ENCODE measurements at places on chromosomes 12 and 14.

DNA sequence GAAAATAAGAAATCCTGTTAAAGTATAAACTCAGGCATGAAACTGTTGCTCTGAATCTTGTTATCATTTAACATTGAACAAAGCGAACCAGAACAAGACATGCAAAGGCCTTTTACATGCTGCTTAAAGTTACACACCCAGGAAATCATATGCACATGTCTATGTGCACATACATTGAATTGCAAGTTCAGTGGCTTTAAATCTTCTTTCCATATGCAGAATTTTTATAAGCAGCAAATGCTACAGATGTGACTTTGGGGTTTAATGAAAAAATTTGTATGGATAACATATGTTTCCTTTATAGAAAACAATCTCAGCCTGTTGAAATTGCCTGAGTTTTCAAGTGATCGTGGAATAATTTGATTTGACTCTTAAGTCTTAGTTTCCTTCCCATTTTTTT lies 193.9 kb downstream of the AEBP2 start:
- no peak for DNase-seq

DNA sequence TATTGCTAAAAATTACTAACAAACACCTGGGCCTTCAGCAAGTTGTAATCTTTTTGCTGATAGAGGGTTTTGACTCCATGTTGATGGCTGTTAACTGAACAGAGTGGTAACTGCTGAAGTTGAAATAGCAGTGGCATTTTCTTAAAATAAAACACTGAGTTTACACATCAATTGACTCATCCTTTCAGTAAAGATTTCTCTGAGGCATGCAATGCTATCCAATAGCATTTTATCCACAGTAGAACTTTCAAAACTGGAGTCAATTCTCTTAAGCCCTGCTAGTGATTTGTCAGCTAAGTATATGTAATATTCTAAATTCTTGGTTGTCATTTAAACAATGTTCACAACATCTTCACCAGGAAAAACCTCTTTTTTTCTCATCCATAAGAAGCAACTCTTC lies 59.5 kb downstream of the CMAS start:
- DNase-seq: no peak

GRCh38 chr14:51780006-51780692 lies 80.3 kb upstream of the GNG2 start:
- DNase-seq: peak; percentile 30

GRCh38 chr12:132524405-132524804 lies 34.5 kb downstream of the FBRSL1 start:
- DNase-seq: no peak

GRCh38 chr14:76516884-76517283 lies 140.9 kb downstream of the ESRRB start:
- DNase-seq: no peak

DNA sequence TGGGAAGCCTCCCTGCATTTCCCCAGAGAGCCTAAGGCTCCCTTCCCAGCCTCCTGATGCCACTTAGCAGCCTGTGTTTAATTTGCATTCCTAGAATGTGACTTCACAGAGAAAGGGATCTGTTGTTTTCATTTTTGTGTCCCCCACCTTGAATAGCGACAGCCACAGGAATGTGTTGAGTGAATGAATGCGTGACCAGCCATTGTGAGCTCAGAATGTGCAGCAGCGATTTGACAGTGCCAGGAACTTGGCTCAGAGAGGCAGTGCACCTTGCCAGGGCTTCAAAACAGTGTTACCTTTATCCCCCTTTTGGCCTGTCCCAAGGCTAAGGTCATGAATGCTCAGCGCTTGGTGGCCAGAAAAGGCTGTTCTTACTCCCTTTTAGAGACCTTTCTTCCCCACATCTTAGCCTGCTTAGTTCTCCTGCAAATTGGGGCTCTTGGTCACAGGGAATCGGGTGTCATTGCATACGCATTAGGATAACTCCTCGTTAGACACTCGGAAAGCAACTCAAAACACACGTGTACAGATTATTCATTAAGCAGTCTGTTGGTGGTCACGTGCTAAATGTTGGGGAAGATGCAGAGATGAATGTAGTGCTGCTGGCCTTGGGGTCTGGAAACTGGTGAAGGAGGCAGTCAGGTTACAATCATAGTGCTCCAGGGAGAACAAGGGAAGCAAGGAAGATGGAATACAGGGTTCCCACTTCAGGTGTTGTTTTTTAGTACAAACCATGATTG lies 9.8 kb downstream of the NTF3 start:
- DNase-seq: no peak

GRCh38 chr12:109654357-109654756 lies 59.3 kb upstream of the FAM222A start:
- no peak for DNase-seq

DNA sequence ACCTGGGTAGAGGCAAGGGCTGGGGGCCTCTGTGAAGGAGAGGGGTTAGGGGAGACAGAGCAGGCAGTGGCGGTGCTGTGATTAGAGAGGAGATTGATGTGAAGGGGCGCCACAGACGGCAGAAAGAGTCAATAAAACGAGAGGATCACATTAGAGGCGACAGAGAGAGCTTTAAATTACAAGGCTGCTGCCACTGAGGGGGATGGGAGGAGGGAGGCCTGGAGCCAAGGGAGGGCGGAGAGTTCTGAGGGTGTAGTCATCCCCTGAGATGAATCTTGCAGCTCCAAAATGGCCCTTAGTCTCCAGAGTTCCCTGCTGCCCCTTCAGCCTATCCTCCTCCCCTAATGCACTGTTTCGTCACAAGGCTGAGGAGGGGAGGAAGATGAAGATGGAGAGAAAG lies 12.8 kb downstream of the ZFHX2 start:
- no peak for DNase-seq

GRCh38 chr12:4211372-4211771 lies 62.2 kb upstream of the CCND2 start:
- DNase-seq: no peak

- no peak for DNase-seq
Measured at GRCh38 chr14:104505085-104506074, 74.2 kb upstream of the C14orf180 start.

DNA sequence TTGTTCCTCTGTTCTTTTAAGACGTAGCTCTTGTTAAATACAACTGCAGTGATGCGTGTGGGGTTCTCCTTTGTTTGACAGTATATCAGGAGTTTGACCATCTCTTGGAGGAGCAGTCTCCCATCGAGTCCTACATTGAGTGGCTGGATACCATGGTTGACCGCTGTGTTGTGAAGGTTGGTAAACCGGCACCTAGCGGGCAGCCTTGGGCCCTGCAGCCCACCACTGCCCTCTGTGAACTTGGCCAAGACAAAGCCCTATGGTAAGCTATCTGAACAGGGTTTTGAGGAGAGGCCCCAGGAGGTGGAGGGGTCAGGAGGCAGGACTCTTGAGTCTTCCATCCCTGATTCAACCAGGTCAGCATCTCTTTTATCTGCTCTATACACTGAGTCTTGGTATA lies 54.6 kb upstream of the RIC8B start:
- no peak for DNase-seq

GRCh38 chr12:47139000-47139681 lies 59.4 kb upstream of the AMIGO2 start:
- no peak for DNase-seq

DNA sequence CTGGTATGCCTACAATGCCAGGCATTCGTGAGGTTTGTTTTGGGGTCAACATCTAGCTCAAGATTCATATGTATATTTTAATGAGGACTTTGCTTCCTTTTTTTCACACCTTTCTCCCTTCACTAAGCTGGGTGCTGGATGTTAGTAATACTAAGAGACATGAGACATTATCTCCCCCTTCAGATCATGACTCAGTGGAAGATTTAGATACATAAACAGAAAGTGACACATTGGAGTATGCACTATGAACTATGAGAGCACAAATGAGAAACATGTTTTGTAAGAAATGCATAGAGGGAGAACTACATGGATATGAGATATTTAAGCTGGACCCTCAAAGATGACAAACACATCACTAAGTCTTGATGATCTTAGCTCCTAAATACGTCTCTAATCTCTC lies 286.3 kb downstream of the RPAP3 start:
- no peak for DNase-seq

GRCh38 chr12:111174251-111174960 lies 194.5 kb downstream of the PHETA1 start:
- DNase-seq: no peak

DNA sequence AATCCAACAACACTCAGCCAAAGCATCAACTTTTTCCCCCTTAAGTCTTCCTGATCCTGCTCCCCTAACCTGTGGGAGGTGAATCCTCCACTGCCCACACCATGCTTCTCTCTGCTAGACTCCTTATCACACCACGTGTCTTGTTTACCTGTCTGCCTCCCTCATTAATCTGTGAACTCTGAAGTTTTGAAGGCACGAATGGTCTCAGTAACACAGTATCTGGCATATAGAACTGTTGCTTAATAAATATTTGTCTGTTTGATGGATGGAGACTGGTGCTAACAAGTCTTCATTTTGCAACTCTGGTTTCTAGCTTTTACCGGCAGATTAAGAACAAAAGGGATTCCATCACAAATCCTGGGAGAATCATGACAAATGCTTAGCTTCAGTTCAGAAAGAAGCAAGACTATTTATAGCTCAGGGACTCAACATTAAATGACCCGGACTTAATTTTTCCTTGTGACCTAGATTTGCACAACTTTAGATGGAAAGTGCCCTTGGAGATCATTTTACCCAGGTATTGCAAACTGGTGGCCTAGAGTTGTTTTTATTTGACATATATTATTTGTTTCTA lies 267.4 kb downstream of the APAF1 start:
- no peak for DNase-seq

DNA sequence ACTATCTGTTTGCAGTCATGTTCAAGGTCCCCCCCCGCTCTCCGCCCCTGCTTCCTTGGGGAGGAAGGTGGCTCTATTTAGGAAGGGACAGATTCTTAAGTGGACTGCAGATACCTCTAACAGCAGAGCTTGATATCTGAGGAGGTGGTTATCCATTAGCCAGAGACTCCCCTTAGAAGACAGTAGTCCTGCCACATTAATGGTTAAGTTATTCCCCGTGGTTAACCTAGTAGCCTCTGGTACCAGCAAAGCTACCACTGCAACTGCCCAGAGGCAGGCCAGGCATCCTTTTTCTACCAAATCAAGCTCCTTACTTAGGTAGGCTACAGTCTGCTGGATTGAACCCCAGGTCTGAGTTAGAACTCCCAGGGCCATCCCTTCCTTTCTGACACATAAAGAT lies 162.1 kb upstream of the AVPR1A start:
- DNase-seq: no peak

DNA sequence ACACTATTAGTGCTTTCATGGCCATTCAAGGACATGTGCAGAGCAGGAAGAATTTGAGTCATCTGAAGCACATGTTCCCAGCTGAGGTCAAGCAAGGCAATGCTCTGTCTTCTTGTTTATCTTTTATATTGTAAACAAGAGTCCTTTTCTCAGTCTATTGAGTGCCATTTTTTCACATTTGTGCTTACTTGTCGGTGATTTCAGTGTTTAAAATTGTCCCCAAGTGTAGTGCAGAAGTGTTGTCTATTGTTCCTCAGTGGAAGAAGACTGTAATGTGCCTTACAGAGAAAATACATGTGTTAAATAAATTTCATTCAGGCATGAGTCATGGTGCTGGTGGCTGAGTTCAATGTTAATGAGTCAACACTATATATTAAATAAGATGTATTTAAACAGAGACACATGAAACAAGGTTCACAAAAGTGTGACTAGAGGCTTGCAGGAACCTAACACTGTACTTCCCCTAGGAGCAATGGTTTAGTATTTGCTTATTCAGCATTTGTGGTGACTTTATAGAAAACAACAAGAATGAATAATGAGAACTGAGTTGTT lies 391.1 kb downstream of the LRIG3 start:
- no peak for DNase-seq

DNA sequence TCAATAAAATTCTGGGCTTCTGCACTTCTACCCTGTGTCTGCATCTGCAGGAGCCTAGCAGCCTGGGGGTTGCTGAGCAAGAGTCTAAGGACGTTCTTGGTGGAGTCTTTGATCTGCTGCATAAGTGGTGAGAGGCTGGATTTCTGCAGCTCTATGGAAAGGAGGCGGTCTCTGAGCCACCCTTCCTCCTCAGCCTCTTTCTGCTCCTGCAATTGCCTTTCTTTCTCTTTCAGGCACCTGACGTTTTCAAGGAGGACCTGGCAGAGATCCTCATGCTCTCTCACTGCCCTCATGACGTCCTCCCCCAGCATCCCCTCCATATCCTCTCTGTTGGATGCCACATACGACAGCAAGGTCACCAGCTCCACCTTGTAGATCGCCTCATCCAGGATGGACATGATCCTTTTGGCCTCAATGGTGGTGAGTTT lies 13.6 kb upstream of the TPCN1 start:
- DNase-seq: no peak

GRCh38 chr12:124603831-124604251 lies 36.4 kb upstream of the NCOR2 start:
- no peak for DNase-seq

GRCh38 chr12:48995086-48995879 lies 3.9 kb downstream of the DDN start:
- DNase-seq: peak; percentile 5
